ENCODE measurements at places on chromosomes 2 and 18.

DNA sequence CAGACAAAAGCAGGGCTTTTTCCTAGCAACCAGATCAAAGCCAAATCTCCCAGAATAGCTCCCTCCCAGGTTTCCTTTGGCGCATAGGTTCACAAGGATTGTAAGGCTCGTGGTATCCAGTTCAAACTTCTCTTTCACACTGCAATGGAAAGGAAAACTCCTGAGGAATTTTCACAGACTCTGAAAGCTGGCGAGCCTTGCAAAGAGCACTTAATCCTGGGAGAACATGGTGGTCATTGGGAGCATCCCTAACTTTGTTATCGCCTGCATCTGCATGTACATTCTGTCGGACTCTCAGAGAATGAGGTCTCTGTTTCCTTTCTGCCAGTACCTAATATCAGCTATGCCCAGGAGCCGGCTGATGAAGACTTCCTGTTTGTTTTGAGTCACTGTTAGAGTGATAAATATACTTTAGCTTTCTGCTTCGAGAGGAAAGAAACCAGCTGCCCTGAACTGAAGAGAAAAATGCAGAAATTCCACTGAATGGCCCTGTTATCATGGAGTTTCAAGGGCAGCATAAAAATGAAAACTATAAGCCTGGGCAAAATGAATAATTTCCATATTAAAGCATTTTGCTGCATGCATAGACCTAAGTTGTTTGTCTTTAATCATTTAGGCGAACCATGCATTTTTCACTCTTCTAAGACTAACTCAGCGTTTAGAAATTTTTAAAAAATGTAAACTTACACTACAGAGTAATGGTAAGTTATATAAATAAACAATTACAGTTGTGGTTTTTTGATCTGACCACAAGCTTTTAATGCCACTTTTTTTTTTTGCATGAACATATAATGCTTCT lies 76.4 kb upstream of the ZEB2 start:
- DNase-seq = no peak

GRCh38 chr2:75800456-75800855 lies 89.7 kb upstream of the GCFC2 start:
- no peak for DNase-seq

DNA sequence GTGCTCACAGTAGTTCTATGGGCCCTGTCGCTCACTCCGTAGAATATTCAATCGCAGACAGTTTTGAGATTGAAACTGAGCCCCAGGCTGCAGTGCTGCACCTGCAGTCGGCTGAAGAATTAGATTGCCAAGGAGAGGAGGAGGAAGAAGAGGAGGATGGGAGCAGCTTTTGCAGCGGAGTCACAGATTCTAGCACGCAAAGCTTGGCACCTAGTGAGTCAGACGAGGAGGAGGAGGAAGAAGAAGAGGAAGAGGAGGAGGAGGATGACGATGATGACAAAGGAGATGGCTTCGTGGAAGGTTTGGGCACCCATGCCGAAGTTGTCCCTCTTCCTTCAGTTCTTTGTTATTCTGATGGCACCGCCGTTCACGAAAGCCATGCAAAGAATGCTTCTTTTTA lies 115.2 kb downstream of the GALNT3 start:
- DNase-seq = no peak

- no peak for DNase-seq
Measured at GRCh38 chr2:98448441-98449145, 3.9 kb downstream of the INPP4A start.

DNA sequence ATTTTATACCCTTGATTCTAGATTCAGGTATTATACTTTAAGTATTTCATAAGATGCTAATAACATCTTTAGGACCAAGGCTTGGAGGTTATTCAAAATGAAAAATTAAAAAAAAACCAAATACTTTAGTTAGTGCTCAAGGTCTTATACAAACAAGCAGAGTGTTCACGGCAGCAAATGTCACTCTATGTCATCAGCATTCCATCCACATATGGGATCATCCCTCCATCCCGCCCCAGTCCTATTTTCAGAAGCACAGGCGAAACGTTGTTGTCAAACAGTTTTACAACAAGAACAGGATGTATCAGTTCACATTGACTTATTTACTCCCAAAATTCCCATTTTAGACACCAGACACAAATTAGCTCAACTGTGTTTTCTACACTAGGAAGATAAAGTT lies 83.7 kb downstream of the DSEL start:
- no peak for DNase-seq

- no peak for DNase-seq
Measured at GRCh38 chr2:26464390-26465265, 13.3 kb downstream of the OTOF start.

GRCh38 chr2:227164763-227165291 lies 403 bp downstream of the COL4A3 start:
- no peak for DNase-seq

GRCh38 chr2:88170472-88170892 lies 336 bp downstream of the THNSL2 start:
- DNase-seq = no peak

GRCh38 chr2:117936871-117937428 lies 76.9 kb downstream of the CCDC93 start:
- DNase-seq = no peak

GRCh38 chr18:47979611-47980200 lies 49.2 kb upstream of the SMAD2 start:
- DNase-seq = no peak

- no peak for DNase-seq
Measured at GRCh38 chr2:125573432-125573831, 1082.5 kb upstream of the GYPC start.

- no peak for DNase-seq
Measured at GRCh38 chr2:50752237-50752636, 279.7 kb downstream of the NRXN1 start.

- no peak for DNase-seq
Measured at GRCh38 chr2:160575368-160575767, 81.8 kb upstream of the RBMS1 start.

DNA sequence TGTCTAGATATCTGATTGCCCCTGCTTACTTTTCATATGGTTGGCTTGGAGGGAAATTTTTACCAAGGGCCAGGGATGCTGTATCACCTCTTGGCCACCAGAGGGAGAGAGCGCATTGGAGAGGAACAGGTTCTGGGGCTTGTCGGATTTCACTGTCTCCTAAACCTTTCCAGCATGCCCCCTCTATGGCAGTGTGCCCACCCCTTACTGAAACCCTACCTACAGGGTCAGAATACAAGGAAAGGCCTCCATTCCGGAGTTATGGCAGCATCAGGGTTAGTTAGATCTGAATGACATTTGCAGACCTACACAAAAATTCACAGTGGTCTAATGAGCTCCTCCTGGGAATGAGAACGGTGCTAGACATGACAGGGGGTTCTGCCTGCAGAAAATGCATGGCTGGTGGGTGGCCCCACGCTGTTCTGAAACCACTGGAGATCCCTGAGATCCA lies 5.8 kb downstream of the SLC14A2 start:
- DNase-seq = no peak

DNA sequence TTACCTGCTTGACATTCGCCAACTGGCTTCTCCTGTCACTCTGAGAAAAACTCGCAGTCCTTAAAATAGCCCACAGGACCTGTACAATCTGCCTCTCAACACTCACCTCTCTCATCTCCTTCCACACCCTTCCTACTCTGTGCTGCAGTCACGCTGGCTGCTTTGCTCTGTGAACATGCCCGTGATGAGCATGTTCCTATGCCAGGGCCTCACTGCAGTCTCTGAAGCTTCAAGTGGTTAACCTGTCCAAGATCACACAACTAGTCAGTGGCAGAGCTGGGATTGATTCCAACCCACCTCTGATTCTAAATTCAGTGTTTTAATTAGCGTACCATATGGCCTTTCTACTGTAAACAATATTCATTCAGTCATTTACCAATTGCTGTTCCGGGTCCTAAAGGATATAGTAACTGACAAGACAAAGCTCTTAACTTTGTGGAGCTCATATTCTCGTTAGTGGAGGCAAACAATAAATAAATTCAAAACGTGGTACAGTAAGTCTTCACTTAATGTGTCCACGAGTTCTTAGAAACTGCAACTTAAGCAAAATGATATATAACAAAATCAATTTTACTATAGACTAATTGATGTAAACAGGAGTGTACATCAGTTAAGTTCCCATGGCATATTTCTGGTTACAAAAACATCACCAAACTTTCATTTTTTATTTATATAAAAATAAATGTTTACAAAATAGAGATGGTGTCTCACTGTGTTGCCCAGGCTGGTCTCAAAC lies 38.9 kb upstream of the FBXO11 start:
- DNase-seq = no peak

DNA sequence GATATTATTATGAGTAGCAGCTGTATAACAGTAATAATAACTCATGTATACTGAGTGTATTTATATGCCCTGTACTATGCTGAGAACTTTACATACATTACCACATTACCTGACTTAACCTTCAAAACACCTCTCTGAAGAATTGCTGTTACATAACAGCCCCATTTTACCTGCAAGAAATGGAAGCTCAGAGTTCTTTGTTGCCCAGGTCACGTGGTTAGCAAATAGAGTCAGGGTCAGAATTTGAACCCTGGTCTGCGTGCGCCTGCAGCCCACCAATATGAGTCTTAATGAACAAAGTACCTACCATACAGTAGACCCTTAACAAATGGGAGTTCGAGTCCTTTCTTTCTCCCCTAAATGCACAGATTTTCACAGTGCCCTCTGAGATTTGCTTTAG lies 101.9 kb downstream of the MCFD2 start:
- DNase-seq = no peak

DNA sequence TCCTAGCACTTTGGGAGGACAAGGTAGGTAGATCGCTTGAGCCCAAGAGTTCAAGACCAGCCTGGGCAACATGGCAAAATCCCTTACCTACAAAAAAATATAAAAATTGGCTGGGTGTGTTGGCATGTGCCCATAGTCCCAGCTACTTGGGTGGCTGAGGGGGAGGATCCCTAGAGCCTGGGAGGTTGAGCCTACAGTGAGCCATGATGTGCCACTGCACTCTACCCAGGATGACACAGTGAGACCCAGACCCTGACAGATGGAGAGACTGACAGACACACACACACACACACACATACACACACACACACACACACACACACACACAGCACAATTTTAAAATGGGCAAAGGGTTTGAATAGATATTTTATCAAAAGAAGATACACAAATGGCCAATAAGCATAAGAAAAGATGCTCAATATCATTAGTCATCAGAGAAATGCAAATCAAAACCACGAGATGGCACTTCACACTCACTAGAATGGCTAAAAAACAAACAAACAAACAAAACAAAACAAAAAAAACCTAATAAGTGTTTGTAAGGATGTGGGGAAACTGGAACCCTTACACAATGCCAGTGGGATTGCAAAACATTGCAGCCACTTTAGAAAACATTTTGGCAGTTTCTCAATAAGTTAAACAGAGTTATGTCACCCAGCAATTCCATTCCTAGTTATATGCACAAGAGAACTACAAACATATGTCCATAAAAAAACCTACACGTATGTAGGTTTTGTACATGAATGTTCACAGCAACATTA lies 42.3 kb downstream of the BAZ2B start:
- no peak for DNase-seq

GRCh38 chr2:190984595-190984994 lies 29.4 kb downstream of the STAT1 start:
- no peak for DNase-seq

DNA sequence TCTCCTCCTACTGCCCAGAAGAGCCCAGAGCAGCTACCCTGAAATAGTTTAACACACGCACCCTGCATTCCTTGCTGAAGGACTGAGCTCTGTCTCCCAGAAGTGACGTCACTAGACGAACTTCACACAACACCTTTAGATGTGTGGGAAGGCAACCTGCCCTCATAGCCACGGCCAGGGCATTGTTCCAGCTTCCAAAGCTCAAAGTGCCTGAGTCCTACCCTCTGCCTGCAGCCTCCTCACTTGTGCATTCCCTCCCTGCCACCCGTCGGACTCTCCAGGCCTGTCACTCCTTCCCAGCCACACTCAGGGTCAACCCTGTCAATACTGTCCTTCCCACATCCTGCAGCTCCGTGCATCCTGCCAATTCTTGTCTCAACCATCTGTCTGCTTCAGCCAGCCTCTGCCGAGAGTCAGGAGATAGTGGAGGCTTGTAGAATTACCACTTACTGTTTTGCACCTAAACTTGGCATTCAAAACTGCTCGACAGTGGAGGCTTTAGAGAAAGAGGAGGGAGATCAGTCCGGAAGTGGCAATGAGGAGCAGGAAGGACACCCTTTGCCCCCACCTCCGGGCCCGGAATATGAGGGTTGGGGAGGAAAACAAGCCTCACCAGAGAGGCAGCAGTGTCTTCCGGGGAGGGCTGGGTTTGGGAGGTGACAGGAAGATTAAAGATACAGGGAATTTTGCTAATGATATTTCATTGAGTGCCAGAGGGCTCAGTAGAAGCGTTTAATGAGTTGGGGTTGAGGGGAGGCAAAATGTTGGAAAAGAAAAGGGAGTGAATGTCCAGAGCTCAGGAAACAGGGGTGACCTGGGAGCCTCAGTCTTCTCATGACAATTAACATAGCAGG lies 72.3 kb upstream of the ATG16L1 start:
- DNase-seq = no peak

DNA sequence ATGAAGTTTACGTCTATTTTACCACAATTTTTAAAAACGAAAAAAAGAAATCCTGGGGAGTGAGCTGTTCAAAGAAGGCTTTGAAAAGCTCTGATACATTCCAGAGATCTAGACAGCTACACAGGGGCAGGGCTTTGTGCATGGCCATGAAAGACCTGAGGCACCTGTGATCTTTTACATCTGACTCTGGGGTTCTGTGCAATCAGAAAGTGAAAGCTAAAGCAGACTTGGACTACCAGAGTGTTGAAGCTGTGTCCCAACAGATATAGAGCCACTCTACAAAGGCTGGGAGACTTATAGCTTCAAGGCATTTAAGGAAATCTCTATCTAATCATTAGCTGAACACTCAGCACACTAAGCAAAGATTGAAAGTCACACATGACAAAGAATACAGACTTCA lies 34.1 kb downstream of the PARD6G start:
- no peak for DNase-seq

DNA sequence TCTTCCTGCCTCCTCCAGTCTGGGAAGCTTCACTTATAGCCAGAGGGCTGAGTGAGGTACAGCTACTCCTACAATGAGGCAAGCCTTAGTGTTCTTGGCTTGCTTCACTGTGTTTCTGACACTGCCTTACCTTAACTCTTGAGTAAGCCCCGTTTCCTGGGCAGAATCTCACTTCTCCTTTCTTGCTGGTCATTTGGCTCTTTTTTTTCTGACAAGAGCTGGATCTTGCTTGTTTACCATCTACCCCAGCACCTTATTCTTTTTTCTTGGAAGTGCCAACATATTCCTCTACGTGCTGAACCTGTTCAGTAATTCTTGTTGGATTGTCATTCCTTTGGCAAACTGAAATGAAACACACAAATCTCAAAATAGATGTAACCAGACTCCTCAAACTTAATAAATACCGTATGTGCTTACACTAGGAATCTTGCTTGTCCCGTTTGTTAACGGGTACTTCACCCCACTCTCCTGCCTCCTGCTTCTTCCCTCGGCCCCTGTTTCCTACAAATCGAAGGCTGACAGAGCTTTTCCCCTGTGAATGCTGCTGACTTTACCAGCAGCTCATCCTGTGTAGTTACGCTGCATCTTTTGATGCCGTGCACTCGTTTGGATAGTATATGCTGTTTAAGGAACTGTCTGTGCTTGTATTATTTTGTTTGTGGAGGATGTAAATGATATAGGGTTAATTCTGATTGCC lies 132.2 kb downstream of the FMNL2 start:
- DNase-seq = no peak
